ENCODE measurements at places on chromosomes 2 and 18. TPM values are rescaled to one million over a fixed set of nuclear protein-coding genes. Genes with fewer than 3 reads are reported as not detected.

DNA sequence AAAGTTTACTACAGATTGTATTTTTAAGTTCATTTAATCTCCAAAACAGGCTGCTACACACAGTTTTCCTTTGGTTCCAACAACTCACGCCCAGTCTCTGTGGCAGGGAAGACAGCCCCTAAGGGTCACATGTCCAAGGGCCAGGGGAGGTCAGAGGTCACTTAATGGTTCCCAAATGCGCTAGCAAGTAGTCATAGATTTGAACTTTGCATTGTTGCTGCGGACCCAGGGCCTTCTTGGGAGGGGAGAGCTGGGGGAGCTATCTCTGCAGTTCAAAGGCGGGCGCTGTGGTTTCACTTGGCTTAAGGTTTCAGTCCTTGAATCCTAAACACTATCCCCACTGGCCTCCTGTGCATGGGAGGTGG is 74.8 kb upstream of the ZNF532 start:
- DNase-seq: no peak

DNA sequence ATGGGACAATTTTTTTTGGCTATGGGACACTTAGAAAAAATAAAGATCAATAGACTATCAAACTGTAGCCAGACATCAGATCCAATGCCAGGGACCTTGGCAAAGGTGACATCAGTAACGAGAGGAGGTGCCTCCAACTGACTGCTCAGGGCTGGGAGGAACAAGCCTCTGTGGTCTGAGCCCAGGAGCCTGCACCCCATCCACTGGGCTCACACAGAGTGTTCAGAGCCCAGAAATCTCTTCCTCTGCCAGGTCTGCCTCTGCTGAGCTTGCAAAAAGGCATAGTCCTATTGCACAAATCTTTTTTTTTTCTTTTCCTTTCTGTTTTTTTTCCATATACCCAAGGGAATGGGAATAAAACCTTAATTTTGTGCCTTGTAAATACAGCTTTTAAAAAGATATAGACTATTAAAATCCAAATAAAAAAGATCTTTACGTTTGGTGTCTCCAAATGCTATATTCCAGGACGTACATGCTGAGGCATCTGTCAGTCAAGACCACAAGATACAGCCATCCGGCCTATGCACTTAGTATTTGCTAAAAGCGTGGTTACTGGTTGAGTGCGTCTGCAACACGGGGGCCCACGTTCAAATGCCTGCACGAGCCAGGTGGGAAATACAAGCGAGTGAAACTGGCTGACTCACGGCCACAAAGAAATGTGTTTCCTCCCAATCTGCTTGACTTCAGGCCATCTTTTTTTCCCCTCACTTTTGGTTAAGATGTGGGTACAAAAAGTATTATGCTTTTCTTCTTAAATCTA is 7.8 kb upstream of the ARHGAP25 start:
- DNase-seq: no peak

The CIB4 gene
- total RNA-seq: not detected

The KIAA2012 gene
- not detected for total RNA-seq

- no peak for DNase-seq
These were observed 127.8 kb downstream of the MEP1B start for GRCh38 chr18:32317651-32318050.

DNA sequence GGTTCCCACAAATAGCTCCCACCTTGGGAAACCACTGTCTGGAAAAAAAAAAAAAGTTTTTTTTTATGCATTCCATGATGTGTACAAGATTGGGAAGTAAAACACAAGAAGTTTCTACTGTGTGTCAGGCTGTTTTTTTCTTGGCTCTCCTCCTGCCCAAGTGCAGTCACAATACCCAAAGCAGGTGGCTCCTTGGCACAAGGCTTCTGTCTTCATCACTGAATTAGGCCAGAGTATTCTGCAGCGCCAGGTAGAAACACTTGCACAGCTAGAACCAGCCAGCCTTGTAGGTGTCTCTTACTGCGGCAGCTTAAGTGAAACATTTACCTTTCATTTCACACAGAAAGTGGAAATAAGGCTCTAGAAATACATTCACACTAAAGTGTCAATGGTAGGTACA is 23.8 kb upstream of the MAL start:
- DNase-seq: peak; percentile 3

GRCh38 chr2:190459881-190460280 is 51.7 kb downstream of the MFSD6 start:
- DNase-seq: no peak

DNA sequence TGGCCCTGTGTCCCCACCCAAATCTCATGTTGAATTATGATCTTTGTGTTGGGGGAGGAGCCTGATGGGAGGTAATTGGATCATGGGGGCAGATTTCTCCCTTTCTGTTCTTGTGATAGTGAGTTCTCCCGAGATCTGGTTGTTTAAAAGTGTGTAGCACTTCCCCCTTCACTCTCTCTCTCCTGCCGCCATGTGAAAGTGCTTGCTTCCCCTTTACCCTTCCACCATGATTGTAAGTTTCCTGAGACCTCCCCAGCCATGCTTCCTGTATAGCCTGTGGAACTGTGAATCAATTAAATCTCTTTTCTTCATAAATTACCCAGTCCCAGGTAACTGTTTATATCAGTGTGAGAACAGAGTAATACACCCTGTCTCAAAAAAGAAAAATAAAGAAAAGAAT is 25.5 kb downstream of the LRRFIP1 start:
- no peak for DNase-seq

- DNase-seq: no peak
These were observed 247.9 kb upstream of the POU3F3 start for GRCh38 chr2:104606056-104606455.

- no peak for DNase-seq
These were observed 642.0 kb downstream of the DPP10 start for GRCh38 chr2:115084446-115084845.

- DNase-seq: no peak
These were observed 199.7 kb downstream of the PTPRM start for GRCh38 chr18:7766817-7767216.

The LTBP1 gene
- 124 TPM for total RNA-seq

- no peak for DNase-seq
These were observed 32.5 kb downstream of the CPO start for GRCh38 chr2:206971805-206972204.

The ACOXL gene
- total RNA-seq: not detected

GRCh38 chr2:26458365-26459042 is 19.4 kb downstream of the OTOF start:
- DNase-seq: no peak

DNA sequence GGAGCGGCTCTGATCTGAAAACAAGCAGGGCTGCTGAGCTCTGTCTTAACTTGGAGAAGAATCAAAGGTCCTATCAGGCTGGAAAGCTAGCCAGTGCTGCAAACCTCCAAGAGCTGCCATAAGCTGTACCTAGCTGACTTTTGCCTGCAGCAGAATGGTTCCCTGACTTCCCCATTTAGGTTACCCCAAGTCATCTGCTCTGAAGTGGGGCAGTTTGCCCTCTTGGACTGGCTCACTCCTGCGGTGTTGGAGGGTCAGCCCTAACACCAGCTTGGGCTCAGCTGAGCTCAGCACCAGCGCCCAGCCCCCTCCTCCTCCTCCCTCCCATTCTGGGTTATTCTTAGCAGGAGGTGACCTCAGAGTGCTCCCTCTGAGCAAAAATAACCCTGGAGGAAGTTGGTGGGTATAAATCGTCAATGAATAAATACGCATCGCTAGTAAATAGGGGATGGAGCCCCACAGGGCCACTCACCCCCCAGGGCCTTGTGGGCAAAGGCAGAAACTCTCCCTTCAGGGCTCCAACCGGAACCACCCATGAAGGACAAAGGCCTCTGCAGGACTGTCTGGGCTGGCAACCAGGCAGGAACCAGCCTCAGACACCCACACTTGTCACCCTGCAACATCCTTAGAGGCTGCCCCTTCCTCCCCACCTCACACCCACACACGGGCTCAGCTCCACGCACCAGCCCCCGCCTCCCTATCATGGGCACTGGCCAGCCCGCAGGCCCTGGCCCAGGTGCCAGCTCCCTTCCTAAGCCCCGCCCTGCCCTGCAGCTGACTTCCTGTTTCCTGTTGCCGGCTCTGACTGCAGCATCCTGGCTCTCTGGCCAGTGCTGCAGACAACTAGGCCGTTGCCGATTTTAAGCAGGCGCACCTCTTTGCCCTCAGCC is 46.9 kb downstream of the DNMT3A start:
- DNase-seq: peak; percentile 95

DNA sequence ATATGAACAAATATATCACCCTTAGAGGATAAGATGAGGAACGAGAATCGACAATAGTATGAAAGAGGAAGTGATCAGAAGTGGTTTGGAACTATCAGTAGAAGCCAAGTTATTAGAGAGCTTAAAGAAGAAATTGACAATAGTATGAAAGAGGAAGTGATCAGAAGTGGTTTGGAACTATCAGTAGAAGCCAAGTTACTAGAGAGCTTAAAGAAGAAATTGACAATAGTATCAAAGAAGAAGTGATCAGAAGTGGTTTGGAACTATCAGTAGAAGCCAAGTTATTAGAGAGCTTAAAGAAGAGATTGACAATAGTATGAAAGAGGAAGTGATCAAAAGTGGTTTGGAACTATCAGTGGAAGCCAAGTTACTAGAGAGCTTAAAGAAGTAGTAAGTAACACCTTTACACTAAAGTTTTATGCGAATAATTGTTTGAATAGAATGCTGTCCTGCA is 175.5 kb downstream of the ZNF407 start:
- DNase-seq: no peak

The HOXD9 gene
- not detected for total RNA-seq

The IL1RL1 gene
- total RNA-seq: 1.1 TPM

DNA sequence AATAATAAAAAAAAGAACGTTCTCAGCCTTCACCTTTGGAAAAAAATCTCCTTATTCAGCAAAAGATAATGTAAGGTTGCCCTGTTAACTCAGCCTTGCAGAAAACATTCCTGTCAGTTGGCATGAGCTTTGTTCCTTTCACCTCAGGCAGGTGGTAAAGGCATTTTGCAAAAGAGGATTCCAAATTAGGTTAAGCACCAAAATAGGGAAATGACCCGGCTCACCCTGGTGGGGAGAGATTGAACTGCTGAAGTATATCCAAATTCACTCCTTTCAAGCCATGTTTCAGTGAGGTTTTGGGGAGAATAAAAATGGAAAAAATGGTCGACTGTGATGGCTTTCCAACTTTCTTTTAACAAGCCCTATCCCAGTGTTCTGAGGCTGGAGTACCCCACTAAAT is 1988.8 kb upstream of the PIK3C3 start:
- no peak for DNase-seq

The MROH2A gene
- total RNA-seq: not detected

The CCDC138 gene
- 1.3 TPM for total RNA-seq

The C2orf80 gene
- total RNA-seq: not detected

GRCh38 chr2:150612957-150613710 is 125.7 kb upstream of the RND3 start:
- no peak for DNase-seq

DNA sequence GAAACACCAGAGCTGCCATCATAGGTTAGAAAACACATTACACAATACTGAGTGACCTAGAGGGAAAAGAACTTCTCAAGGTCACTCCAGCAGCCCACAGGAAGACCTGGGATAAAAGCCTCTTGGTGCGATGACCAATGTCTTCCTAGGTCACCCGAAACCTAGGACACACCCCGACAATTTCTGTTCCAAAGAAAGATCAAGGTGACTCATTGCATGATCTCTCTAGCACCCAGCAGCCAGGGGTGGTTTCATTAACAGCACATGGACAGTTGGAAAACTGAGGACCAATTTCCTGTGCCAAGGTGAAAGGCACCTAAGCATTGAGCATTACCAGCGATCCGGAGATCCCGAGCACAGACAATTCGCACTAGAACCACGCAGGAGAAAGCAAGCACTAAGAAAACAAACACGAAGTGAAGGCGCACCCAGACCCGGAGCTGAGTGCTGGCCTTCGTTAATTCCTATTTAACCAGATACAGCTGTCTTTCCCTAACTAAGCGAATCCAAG is 1.5 kb downstream of the CACNB4 start:
- DNase-seq: no peak

GRCh38 chr2:229340086-229340760 is 69.1 kb upstream of the PID1 start:
- DNase-seq: no peak

DNA sequence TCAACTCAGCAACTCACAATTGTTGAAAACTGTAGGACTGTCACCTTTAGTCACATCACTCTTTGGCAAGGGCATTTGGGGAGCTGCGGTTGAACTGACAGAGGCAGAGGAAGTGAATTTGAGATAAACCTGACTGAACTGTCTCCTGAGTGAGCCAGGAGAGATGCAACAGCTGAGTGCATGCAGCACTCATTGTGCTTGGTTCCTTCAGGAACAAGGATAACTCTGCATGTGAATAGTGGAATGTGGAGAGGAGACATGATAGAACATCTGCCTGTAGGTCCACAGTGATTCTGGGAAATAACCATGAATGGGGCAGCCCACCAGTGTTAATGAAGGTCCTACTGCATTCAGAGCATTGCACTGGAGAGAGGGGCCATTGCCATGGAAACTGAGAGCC is 494.7 kb downstream of the STK39 start:
- DNase-seq: no peak

GRCh38 chr2:45984366-45984765 is 312.8 kb upstream of the EPAS1 start:
- no peak for DNase-seq

The SMYD5 gene
- 24.7 TPM for total RNA-seq

DNA sequence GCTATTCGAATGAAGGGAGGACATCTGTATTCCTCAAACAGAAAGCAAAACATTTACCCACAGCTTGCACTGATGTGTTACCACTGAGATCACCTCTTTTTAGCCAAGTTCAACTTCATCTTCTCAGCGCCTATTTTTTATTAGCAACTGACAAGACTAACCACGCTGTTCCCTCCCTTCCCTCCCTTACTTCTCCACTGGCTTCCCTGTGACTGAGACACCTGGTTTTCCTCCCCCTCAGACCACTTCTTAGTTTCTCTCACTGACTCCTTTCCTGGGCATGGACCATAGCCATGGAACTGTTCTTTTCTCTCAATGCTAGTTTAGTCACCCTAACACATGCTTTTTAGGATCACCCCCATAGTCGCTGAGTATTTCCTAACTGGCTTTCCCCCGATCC is 3.3 kb downstream of the L3MBTL4 start:
- no peak for DNase-seq

DNA sequence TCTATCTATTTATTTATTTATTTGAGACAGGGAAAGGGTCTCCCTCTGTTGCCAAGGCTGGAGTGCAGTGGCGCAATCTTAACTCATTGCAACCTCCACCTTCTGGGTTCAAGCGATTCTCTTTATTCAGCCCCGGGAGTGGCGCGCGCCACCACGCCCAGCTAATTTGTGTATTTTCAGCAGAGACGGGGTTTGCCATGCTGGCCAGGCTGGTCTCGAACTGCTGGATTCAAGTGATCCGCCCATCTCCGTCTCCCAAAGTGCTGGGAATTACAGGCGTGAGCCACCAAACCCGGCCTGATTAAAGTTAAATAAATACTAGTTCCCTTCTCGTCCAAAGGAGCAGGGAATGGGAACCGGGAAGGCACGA is 4.2 kb upstream of the CTDSP1 start:
- DNase-seq: no peak

- no peak for DNase-seq
These were observed 53.9 kb downstream of the MAP4K3 start for GRCh38 chr2:39383146-39383545.

The DQX1 gene
- total RNA-seq: not detected

- no peak for DNase-seq
These were observed 52.1 kb downstream of the EEF1B2 start for GRCh38 chr2:206211657-206212255.

- no peak for DNase-seq
These were observed 162.3 kb downstream of the TTN start for GRCh38 chr2:178644919-178645318.

All from cardiac septum (tissue), 1 donor.